Activated gamma-delta T cell (primary cell): ENCODE measurements at places on chromosomes 2 and 18.

GRCh38 chr18:10245031-10245845 lies 209.2 kb upstream of the APCDD1 start:
- no peak for DNase-seq

- DNase-seq = no peak
Measured at GRCh38 chr18:12438257-12438656, 30.5 kb downstream of the PRELID3A start.

- no peak for DNase-seq
Measured at GRCh38 chr18:7597500-7597899, 30.4 kb downstream of the PTPRM start.

- no peak for DNase-seq
Measured at GRCh38 chr2:234569776-234570430, 73.0 kb upstream of the ARL4C start.

DNA sequence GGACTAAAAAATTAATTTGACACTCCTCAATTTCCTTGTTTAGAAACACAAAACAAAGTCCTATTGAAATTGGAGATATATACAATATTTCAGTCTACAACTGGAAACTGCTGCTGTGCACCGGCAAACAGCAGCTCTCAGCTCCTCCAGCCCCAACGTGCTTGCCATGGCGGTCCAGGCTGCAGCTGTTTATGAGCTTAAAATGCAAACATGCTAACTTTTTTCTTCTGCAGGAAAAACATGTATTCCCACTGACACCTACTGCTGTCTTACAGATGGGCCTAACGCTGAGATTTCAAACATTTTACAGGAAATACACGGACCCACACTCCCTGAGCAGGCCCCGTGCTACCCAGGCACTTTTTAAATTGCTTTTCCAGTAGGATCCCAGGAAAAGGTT lies 195.5 kb downstream of the BCL11A start:
- no peak for DNase-seq

GRCh38 chr2:69796174-69796573 lies 33.3 kb upstream of the GMCL1 start:
- no peak for DNase-seq

GRCh38 chr18:13379930-13380690 lies 161.6 kb downstream of the LDLRAD4 start:
- DNase-seq = no peak

DNA sequence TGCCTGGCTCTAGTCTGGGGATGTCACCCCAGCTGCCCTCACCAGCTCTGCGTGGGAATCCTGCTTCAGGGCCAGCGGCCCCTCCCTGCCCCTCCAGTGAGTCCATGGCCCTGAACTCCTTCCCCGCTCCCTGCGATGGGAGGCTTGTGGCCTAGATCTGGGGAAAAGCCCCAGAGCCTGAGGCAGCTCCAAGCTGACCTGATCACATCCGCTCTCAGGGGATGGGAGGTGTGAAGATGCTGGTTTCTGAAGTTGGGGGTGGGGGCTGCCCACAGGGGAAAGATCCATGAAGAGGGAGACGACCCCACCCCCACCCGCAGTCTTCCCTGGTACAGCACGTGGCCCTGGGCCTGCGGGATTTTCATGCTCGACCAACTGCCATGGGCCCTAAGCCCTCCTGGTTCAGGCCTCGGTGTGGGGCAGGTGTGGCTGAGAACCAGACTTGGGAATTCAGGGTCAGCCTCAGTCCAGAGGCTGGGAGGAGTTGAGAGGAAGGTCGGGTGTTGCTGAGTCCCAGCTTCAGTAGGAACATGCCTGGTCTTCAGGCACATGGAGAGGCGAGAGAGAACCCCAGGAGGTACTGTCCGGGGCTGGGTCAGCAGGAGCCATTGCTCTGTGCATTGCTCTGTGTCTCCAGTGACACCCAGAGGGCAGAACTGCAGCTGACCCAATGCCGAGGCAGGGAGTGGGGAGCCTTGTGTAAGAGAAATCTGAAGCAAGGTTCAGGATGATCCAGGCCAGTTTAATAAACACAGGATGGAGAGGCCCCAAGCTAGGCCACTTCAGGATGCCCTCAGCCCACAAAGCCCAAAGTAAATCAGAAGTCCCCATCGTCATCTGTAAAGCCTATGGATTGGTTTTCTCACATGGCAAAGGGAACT lies 115.1 kb downstream of the CAPN13 start:
- no peak for DNase-seq

DNA sequence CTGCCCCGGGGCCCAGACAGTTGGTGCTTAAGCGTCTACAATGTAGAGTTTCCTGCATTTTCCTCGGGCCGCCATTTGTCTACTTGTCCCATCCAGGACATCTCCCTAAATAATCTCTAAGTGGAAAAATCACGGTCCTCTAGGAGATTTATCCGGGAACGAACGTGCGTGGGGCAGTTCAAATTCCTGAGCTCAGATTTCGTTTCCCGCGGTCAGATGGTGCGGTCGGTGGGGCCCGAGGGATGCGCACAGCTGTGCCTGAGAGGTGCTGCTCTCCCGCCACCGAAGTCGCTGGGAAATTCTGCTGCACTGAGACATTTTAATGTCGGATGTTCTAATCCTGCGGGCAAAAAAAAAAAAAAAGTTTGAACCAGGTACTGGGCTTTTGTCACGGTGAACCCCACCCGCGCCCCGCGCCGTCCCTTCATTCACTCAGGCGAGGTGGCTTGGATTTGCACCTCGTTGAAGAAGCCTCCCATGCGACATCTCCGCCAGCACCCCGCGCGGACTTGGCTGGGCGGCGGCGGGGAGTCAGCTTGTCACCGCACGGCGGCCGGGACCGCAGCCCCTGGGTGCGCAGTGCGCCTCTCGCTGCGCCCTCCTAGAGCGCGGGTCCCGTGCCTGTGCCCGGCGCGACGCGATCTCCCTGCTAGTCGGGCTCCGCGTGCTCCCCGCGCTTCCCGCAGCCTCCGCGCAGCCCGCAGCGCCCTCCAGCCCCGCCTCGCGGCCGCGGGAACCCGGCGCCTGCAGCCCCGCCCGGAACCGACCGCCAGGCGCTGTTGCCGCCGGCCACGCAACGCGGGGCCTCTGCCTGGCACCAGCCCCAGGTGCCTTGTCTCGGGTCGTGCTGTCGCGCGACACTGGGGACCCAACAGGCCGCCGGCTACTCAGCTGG lies 191.9 kb upstream of the TCF4 start:
- DNase-seq = no peak

- no peak for DNase-seq
Measured at GRCh38 chr2:17594533-17595401, 54.3 kb downstream of the VSNL1 start.
